Activated T-cell treated with anti-CD3 and anti-CD28 coated beads for 24 hours (primary cell): ENCODE measurements at places on chromosomes 1 and 21.

DNA sequence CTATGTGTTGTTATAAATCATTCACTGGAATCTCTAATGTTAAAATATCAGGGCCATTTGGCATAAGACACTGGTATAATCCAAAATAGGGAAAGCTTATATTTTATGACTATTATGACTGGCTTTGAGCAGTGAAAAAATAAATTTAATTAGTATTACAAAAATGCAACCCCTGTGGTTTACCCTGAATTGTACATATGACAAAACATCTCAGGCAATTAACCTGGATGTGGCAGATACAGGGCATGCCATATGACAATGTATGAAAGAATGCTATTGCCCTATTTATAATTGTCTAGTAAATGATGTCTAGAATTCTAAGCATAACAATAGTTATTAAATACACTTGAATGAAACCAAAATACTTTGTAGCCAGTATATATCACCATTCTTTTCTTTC is 532.5 kb upstream of the ADGRL4 start:
- DNase-seq = no peak

DNA sequence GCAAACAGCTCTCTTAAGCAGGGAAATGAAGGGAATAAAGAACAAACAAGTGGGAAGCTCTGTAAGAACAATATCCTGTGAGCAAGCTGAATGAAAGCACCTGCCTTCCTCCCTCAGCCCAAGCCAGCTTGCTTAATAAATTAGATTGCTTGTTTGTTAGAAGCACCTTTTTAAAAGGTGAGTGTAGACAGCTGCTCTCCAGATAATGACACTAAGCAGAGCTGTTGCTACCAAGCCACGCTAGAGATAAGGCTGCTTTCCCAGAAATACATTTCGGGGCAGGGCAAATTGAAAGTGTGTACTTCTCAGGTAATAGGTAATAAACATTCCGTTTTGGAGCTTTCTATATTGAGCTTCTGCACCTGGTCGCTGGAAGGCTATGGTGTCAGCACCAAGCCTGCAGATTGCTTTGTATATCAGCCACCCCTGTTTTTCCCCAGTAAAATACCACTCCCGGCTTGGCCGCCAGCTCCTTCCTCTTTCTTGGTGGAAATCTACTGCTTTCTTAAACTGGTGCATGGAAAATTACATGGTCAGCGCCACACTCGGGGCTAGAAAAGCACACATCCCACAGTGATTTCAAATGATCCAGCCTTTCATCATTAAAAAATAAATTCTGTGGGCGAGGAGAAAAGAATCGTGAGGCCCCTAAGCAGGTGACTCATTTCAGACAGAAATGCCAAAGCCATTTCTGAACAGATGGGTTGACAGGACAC is 151.3 kb downstream of the ETS2 start:
- DNase-seq = no peak

- no peak for DNase-seq
These were observed 63.1 kb upstream of the PBX1 start for GRCh38 chr1:164495905-164496304.

GRCh38 chr1:107622966-107623365 is 342.0 kb downstream of the VAV3 start:
- no peak for DNase-seq

GRCh38 chr1:85494074-85494903 is 29.3 kb upstream of the DDAH1 start:
- no peak for DNase-seq

GRCh38 chr1:62259551-62259950 is 59.7 kb downstream of the KANK4 start:
- DNase-seq = no peak

- no peak for DNase-seq
These were observed 26.6 kb downstream of the URB1 start for GRCh38 chr21:32366191-32366590.

GRCh38 chr1:92951141-92951582 is 10.1 kb downstream of the DIPK1A start:
- DNase-seq = no peak

GRCh38 chr1:116326486-116326885 is 46.6 kb upstream of the ATP1A1 start:
- DNase-seq = no peak

- DNase-seq = no peak
These were observed 124.6 kb downstream of the BACH1 start for GRCh38 chr21:29423099-29423870.
